ENCODE measurements at places on chromosomes 5 and 9.

- no peak for DNase-seq
These were observed 35.3 kb upstream of the RNF20 start for GRCh38 chr9:101498323-101498722.

DNA sequence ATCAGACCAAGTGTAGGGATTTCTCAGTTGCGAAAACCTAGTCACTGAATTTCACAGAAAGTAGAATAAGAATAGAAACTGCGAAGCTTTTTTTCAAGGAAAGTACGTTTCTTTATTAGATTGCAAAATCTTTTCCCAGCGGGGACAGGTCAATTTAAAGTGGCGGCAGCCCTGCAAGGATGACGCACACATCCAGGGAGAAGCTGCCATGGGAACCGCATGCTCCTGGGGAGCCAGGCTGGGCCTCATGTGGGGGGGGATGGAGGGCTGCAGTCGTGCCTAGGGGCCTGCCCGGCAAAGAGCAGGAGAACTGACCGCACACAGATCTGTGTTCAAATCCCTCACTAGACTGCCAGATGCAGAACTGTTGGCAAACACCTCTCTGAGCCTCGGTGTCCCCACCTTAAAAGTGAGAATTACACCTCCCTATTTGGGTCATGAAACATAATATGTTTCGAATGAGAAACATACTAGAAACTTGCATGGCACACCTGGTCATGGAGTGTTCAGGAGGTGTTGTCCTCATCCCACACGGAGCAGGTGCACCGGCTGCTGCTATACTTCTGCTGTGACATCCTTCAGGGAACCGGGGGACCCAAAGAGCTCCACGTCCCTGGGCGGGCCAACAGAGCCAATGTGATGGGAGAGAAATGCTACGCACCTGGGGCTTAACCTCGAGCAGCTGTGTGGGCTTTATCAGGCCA, 127.8 kb upstream of the PHYKPL start:
- no peak for DNase-seq

- DNase-seq: no peak
These were observed 130.5 kb downstream of the BARX1 start for GRCh38 chr9:93824386-93825294.

GRCh38 chr5:176825234-176825633, 14.9 kb downstream of the UNC5A start:
- no peak for DNase-seq

- DNase-seq: peak; percentile 76
These were observed 35.7 kb downstream of the SLC6A3 start for GRCh38 chr5:1409381-1410110.

DNA sequence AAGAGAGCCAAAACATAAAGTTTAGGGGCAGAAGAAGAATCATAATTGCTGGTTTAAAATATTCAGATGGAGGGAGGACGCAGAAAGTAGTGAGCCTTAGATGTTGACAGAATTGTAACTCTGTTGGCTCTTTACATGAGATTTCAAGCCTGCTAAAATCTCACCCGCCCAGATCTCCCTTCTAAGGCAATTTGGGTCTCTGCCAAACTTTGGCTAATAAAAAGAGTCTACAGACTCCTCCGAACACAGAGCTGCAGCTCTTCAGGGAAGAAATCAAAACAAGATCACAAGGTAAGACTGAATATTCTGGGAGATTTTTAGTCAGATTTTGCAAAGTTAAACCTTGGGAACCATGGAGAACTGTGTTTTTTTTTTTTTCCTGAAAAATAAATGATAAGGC, at the start of gene IL33:
IL33 (plus strand) TSS at position 246 of the 400 bp plus-strand sequence. CDS start 25,888 bp downstream, outside the sequence.
- DNase-seq: peak; percentile 13

DNA sequence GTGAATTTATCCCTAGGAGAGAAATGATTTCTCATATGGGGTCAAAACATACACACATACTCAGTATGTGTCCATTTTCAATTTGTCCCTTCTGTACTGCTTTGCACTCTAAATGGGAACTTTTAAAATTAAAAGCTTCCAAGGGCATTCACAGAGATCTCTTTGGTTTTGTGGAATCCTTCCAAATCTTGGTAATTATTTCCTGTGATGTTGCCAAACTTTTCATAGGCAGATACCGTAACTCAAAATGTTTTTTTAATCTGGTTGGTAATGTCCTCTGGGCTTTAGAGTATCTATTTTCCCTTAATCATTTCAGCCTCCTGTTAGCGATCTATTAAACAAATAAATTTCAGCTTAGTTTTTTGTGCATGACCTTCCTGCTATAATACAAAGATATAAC, 282.4 kb downstream of the ARHGEF28 start:
- no peak for DNase-seq

DNA sequence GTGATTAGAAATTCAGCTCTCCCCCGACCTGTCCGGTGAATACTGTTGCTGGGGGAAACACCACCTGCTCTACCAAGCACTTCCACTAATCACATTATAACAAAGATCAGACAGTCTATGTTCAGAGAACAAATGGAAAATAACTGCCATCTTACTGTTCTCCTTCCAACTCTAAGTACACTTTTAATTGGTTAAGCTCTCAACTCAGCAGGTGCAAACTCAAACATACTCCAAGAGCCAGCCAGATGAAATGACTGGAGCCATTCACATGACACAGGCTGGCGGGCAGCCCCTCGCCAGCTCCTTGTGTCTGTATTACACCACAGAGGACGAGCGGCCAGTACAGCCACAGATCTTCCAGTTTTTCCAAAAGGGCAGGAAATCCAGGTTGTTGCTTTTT, 16.1 kb downstream of the LIFR start:
- DNase-seq: no peak

- DNase-seq: no peak
These were observed 13.9 kb upstream of the RARS1 start for GRCh38 chr5:168472329-168472728.

GRCh38 chr9:111163716-111164389, 125.6 kb upstream of the LPAR1 start:
- DNase-seq: no peak

DNA sequence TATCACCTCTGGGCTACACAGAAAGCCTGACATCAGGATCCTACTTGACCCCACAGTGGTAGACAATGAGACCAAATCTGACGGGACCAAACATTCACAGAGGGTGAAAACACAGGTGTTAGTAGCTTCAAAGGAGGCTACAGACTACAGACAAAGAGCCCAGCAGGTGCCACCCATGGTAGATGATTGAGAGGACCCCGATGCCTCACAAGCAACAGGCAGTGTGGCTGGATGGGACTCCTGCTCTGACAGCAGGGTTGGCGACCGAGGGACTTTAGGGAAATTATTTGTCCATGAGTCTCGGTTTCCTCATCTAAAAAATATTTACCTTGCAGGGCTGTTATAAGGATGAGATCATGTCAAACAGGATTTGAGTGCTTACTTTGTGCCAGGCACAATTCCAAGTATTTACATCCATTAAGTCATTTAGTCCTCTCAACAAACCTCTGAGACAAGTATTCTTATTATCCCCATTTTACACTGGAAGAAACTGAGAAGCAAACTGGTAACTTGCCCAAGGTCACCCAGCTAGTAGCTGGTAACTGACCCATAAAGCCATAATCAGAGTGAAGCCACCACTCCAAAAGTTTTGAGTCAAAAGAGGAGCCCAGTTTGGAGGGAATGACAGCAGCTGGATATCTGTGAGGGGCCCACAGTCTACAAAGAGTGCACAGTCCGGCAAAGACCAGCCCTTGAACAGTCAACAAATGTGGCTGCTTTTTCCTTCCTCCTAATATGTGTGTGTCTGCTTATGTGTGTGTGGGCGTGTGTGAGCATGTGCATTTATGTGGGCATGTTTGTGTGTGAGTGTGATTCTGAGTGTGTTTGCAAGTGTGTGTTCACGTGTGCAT, 502.0 kb downstream of the BNC2 start:
- peak; percentile 75 for DNase-seq

- DNase-seq: no peak
These were observed 47.2 kb upstream of the FCHO2 start for GRCh38 chr5:72908664-72909063.

GRCh38 chr9:129932303-129933151, 97.3 kb downstream of the USP20 start:
- no peak for DNase-seq

DNA sequence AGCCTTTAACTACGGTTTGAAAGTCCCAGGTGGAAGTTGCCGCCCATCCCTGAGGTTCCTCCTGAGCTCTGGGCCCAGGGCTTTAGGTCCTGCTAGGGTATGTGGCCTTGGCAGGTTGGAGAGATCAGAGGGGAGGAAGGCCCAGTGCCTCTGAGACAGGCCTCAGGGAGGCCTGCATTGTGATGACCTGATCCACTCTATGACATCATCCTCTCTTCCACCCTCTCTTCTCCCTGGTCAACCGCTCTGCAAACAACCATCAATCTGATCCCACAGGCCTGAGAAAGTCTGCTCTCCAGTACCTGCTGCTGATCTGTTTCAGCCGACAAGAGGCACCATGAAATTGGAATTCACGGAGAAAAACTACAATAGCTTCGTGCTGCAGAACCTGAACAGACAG, at the start of gene CCIN:
CCIN (plus strand) TSS at position 223 of the 400 bp plus-strand sequence; CDS start at position 338, 115 bp downstream.
- no peak for DNase-seq

GRCh38 chr5:21680196-21680595, 1172.9 kb downstream of the CDH12 start:
- no peak for DNase-seq

- DNase-seq: no peak
These were observed 25.2 kb downstream of the NDUFS6 start for GRCh38 chr5:1826235-1826980.

GRCh38 chr5:57232293-57233033, 58.6 kb downstream of the GPBP1 start:
- no peak for DNase-seq

GRCh38 chr5:169561893-169562292, 21.7 kb upstream of the SPDL1 start:
- no peak for DNase-seq

DNA sequence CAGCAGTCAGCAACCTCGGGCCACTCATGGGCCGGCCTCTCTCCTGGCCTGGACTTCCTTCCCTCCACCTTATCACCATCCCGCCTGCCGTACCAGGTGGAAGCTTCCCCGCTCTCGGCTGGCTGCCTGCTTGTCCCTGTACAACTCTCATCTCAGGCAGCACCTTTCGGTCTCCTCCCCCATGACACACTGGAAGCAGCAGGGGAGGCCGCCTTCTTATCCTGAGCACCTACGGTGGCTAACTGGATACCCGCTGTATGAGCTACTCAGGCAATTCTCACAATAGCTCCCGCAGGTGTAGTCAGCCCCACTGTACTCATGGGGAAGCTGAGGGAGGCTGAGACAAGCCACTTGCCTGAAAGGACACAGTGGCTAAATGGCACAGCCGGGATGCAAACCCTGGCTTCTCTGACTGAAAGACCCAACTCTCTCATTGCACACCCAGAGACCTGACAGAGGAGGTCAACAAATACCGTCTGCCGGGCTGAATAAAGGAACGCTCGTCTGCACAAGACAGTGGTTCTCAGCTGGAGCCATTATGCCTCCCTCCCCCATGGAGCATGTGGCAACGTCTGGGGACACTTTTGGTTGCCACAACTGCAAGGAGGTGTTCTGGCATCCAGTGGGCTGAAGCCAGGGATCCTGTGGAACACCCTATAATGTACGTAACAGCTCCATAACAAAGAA, 9.6 kb downstream of the STK10 start:
- DNase-seq: no peak

DNA sequence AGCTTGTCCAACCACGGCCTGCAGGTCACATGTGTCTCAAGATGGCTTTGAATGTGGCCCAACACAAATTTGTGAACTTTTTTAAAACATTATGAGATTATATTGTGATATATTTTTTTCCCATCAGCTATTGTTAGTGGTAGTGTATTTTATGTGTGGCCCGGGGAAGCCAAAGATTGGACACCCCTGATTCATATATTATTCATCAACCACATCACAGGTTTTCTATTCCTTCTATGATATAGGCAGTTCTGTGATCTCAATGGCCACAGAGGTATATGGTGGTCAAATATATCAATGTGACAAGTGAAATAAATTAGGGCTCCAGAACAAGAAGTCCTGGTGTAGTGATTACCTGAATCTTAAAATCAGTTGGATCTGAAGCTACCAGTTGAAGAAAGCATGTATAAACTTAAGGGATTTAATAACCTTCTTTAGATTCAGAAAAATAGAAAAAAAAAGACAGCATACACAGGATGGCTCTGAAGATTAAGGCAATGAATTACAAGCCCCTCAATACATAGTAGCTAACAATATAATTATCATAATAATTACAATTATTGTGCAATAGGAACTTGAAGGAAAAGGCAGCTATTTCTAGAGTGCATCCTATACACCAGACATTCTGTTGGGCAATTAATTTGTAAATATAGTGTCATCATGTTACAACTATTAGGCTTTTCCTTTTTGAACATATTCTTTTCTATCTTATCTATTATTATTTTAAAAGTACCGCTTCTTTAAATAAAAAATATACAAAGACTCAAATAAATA, 530.4 kb upstream of the PTPRD start:
- no peak for DNase-seq

- no peak for DNase-seq
These were observed 120.9 kb downstream of the CDC42SE2 start for GRCh38 chr5:131384616-131385214.

DNA sequence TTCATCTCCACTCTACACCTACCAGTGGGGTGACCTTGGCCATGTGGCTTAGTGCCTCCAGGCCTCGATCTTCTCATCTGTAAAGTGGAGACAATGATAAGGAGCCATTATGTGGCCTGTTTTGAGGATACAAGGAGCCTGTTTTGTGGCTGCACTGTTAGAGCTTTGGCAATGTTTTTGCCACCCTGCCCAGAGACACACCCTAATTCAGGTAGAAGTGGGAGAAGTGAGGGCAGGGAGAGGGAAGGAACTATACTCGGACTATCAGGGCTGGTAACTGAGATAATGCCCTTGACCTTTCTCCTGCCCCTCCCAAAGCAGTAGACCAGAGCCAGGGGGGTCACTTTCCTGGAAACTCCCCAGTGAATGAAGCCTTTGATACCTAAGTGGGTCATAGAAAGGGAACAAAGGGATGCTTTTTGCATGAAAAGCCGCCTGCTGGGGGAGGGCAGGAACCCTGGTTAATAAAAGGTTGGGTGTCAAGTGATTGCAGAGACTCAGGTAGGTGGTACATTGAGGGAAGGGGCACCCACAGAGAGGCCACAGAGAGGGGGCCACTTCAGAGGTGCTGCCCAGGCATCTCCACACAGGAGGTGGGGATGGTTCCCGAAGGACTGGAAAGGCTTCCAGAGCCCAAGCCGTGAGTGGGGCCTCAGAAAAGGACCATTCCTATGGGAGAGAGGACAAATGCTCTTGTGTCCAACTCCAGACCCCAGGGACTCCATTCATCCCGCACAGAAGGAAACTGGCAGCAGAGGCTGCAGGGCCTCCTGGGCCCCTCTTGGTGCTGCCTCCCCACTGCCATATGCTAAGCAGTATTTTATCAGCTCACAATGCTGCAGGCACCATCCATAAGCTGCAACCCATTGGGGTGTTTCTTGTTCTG, 42.3 kb upstream of the VDAC1 start:
- no peak for DNase-seq

- DNase-seq: no peak
These were observed 536 bp downstream of the SLC27A4 start for GRCh38 chr9:128340691-128341434.

GRCh38 chr5:62030326-62030725, 275.7 kb upstream of the KIF2A start:
- no peak for DNase-seq

GRCh38 chr9:74173284-74173683, 323.9 kb upstream of the RORB start:
- no peak for DNase-seq
